KG1 (cell line): ENCODE measurements at places on chromosomes 7 and 10.

DNA sequence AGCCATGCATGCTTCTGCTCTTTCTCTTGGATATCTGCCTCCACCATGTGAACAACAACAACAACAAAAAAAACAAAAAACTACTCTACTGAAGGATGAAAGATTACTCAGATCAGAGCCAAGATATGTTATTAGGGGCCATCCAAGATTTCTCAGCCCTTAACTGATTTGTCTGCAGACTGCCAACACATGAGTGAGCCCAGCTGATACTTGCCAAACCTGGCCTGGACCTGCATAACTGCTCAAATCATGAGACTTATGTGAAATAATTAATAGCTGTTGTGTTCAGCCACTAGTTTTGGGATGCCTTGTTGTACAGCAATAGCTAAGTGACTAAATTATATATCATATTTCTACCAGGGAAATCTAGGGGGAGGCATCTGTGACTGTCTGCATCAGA is 334.5 kb upstream of the SORCS1 start:
- no peak for DNase-seq

DNA sequence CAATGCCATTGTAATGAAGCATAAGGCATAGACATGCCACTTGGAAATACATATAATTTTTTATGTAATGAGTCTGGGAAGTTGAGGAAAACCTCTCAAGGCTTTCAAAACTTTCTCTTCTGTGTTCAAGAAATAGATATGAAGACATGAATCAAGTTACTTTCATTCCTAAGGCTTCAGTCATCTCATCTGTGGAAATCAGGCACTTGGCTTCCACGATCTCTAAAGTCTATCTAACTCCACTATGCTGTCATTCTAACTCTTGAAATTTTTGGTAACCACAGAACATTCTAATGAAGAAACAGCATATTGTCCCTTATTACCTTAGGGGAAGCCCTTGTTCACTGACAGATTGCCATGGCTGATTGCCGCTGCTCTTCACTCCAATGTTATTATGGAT is 242.6 kb downstream of the CNTNAP2 start:
- DNase-seq, result no peak

- DNase-seq, result no peak
These were observed 190.5 kb upstream of the PPP2R2D start for GRCh38 chr10:131710142-131710861.

- DNase-seq, result no peak
These were observed 67.9 kb upstream of the AFAP1L2 start for GRCh38 chr10:114471906-114472876.

DNA sequence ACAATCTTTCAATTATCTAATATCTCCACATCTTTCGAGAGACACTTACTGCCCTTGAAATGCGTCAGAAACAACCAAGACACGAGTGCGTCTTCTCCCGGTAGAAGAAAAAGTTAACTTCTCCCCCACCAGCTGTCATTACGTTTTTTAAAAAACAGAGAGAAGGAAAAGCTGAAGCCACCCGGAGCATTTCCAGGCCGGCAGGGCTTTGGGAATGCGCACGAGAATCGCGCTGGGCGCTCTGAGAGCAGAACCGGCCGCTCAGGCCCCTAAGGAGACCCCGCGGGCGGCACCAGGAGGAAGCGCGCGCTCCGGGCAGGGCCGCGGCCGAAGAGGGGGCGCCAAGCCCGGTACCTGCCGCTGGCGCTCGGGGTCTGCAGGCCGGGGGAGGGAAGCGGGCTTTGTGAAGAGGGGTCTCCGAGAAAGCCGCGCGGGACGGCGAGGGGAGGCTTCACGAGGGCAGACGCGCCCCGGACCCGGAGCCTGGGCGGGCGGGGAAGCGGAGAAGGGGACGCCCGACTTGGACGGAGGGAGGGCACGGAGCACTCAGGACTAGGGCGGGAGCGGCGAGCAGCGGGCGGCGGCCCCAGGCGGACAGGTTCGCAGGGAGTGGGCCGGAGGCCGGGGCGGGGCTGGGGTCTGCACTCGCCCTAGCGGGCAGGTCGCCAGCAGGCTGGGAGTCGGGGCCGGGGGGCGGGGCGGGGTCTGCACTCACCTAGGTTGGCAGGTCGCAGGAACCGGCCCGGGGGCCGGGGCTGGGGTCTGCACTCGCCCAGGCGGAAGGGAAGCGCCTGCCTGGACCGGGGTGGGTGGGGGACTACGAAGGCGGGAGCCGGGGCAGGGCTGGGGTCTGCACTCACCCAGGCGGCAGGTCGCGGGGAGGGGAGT is 932 bp downstream of the ESYT2 start:
- DNase-seq, result no peak

- DNase-seq, result no peak
These were observed 29.9 kb downstream of the CDK14 start for GRCh38 chr7:90626013-90626412.

DNA sequence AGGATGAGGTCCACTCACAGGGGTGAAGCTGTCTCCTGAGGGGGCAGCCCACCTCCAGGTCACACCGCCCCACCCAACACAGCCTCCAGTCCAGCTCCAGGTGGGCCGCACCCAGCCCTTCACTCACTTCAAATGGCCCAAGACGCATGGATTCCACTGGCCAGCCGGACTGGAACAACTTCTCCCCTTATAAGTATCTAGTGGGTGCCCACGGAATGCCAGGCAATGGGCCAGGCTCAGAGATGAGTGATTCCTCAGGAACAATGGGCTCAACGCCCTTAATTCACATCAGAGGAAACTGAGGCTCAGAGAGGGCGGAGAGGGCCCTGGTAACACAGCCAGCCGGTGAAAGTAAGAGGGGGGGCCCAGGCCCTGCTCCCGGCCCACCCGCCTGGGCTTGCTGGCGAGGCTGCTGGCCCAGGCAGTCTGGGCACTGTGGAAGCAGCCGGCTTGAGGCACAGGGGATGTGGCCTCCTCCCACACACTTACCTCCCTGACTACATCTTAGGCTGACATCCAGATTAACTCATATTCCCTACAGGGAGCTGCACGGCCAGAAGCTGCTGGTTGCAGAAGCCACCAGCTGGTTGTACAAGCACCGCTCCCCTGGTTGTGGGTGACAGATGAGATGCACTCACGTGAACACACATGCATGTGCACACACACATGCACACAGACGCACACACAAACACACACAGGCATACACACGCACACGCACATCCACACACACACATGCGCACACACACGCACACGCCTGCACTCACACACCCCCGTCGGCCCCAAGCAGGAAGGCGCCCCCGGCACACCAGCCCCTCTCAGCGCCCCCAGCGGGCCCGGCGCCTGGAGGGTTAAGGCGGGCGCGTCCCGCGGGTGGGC is 1.0 kb upstream of the FAM20C start:
- no peak for DNase-seq

DNA sequence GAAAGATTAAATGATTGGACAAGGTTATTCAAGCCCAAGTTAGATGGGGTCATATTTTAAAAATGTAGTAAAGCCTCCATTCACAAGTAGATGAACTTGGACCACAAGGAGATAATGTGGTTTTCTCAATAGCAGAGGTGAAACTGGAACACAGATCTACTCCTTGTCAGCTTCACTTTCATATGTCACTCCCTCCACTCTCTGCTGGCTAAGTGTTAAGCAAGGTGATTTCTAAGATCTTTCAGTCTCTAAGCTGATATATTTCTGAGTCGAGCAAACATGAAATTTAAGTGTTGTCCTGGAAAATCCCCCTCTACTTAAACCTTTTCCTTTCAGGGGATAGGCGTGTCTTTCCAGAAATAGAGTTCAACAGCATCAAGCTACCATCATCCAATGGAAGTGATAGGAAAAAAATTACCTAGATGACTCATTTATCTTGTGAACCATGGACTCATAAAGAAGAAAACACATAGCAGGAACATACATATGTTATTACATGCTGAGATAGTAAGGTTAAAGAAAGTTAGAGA is 275.0 kb downstream of the PTEN start:
- no peak for DNase-seq

GRCh38 chr7:101868191-101868950 is 50.9 kb downstream of the CUX1 start:
- DNase-seq, result no peak

DNA sequence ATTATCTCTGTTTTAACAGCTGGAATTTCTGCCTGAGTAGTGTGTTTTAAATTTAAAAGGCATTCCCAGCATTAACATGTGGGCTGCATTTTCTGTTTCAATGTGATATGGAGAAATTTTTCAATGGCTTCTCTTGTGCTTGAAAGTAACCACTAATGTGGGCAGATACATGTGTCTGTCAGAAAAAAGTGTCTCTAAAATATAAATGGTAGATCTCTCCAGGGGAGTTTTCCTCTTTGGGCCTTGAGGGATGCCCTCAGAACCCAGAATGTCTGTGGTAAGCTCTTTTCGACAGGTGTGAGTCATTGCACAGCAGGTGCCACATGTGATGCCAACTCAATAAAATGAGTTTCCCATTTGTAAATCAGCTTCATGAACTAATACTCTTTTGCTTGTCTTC is 221.1 kb downstream of the SEMA3E start:
- no peak for DNase-seq
